ENCODE measurements at places on chromosomes 1 and 21.

DNA sequence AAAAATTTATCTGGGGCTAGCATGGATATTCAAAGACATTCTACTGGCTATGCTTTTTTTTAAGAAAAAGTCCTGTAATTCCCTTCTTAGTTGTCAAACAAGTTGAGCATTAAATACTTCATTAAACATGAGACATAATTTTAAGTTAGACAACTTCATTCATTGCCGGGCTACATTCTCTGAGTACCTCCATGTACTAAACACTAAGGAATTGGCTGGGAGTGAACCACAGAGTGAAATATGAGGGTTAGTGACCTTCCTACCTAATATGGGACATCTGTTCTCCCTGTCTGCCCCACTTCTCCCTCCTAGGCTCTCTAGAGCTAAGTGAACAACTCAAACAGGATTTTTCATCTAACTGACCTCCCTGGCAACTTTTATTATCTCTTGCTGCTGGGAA is 370.4 kb downstream of the VAV3 start:
- DNase-seq, result no peak

DNA sequence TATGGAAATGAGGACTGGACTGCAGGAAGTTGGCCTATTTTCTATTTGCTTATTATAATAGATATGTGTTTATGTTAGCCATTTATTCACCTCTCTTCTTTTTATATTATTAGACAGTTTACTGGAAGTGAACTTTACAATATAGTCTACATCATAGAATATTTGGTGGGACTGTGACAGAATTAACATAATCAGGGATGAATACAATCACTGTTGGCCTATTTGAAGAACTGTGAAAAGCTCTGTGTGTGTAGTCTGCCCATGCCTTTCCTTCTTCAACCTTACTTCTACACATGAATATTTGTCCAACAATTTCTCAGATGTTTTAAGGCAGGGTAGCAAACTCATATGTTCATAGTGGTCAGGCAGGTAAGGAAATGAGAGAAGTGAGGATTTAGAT is 12.4 kb downstream of the MPZ start:
- DNase-seq, result no peak

DNA sequence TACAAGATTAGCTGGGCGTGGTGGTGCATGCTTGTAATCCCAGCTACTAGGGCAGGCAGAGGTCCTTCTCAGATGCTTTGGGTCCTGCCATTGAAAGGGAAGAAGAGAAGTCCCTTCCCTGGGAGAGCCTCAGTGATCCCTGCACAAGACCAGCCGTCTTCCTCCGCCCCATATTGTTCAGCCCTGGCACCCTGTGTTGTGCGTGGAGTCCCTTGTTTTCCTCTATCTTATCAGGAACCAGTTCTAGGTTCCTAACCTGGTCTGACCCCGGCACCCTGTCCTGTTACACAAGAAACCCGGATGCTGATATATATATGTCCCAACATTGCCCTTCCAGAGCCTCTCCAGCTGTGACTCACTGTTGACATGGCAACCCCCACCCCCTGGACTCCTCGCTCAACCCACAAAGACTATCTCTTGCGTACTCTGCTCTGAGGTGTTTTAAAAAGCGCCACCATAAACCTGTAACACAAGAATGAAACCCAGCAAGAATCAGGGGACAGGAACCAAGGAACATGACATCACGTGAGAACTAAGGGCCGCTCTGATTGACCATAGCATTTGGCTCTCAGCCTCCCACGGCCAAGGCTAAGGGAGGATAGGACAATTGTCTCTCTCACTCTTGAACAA is 4.8 kb downstream of the MX2 start:
- no peak for DNase-seq

DNA sequence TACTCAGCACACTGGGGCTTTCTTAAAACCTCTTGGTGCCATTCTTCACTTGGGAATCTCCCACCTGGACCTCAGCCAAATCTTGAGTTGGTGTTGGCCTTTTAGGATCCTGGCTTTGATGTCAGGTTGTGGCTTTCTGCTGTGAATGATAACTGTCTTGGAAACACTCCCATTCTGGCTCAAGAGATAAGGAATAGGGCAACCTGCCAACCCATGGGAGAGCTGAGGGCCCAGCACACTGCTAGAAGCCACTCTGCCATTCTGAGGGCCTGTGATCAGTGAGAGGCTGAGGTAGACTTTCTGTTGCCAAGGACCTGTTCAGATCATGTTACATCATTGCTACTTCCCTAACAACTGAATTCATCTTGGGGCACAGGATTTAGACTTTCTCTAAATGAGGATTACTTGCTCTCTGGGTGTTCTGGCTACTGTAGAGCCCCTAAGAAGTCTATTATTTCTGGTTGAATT is 45.8 kb downstream of the TTC39A start:
- DNase-seq, result no peak

- DNase-seq, result no peak
Measured at GRCh38 chr1:30034627-30035521, 688.5 kb downstream of the MATN1 start.

DNA sequence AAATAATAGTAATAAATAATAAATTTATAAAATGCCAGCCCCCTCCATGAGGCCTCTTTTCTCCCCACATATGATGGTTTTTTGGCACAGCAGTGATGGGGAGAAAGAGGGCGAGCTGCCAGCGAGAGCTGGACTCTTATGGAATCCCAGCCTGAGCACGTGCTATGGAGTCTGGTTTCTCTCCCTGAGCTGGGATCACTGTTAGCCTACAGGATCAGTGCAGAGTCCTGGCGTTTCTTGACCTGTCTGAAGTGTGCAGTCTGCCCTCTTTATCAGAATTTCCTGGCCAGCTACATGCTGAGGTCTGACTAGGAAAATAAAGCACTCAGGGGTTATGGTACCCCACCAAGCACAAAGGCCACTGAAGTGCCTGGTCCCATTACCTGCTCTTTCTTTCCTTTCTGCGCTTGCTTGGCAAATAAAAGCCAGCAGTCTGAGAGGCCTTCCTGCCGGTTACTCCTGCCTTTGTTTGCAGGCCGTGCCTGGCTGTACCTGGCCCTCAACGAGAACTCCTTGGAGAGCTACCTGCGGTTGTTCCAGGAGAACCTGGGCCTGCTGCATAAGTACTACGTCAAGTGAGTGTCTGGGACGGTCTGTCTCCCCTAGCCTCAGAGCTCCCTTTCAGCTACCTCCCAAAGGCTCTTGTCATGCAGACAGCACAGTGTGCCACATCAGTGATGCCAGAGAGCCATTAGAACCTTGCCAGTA is 18.5 kb upstream of the SLC25A34 start:
- DNase-seq, result no peak

DNA sequence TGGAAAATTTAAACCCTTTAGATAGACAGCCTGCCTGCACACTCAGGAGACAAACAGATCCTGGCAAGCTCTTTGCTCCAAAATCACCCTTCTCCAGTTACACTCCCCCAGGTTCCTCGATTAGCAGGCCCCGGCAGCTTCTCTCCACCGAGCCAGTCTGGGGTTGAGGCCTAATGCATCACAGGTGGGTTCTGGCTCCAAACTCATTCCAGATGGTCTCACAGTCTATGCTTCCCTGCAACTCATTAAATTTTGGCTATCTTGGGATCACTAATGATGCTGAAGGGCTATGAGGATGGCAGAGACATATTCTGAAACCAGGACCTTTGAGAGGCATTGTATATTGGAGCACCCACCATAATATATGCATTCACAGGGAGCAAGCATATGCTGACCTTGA is 559.8 kb upstream of the USP24 start:
- DNase-seq, result no peak

GRCh38 chr1:53549287-53549686 is 90.1 kb downstream of the DMRTB1 start:
- no peak for DNase-seq

DNA sequence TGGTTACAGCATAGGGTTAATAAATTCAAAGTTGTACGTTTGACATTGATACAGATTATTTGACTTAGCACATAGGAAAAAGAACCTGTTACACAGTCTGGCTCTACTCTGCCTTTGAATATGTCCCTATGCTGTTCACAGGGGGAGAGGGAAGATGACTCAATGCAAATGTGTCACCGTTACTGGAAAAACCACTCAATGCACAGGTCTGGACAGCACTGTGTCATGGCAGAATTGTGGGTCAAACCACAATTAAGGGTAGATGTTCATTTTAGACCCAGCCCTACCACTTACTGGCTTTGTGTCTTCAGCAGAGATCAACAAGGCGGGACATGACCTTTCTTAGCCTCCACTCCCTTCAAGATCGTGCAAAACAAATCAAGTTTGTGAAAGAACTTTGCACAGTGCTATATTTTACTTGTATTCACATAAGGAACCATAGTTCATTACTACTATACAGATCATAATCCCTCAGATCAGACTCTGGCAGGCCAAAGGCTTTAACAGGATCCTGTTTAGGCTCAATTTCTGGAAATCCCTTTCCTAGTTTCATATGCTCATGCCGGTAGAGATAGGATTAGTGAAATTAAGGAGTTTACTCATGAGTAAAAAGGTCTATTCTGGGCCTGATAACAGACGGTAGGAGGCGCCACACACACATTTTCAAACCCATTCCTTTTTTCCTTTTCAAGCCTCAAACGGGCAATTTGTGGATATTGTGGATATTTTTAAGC is 22.1 kb downstream of the EIF2D start:
- no peak for DNase-seq

GRCh38 chr1:174358344-174358743 is 89.4 kb upstream of the GPR52 start:
- no peak for DNase-seq

DNA sequence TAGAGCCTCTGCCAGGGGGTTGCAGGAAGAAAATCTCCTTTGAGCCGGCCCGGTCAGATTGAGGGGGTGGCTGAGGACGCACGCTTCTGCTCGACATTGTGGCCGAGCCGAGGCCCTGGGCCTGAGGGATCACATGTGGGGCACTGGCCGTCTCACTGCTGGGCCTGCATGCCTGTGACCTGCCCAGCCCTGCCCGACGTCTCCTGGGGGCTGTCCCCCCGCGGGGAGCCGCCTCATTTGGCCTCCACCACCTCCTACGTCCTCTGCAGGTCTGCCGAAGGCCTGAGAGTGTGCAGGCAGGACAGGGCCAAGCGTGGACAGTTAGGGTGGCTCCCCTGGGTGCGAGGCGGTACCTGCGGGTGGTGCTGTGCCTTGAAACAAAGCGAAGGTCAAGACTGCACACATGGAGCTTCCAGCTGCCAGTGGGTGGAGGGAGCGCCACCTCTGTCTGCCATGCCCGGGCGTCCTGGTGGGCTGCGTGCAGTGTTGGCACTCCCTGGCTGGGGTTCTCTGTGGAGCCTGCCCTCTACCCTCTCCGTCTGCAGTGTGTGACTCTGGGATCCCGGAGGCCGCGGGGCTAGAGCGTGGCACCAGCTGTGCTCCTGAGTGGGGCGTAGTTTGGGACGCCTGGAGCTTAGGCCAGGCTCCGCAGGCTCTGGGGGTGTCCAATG is 51.7 kb downstream of the PCNT start:
- DNase-seq, result no peak

DNA sequence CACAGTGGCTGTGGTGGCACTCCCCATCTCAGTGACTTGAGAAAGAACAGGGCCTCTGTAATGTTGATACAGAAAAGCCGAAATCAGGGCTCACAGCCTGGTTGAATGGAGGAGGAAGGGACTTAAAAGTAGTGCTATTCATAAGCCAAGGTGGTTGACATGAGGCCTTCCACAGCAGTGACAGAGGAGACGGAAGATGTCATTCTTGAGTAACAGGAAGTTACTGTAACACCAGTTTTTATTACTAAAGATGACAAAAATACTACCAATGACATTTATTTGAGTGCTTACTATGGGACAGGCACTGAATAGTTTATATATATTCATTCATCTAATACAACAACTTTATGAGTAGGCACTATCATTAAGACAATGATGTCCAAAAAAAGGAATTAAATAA is 52.8 kb upstream of the GNG12 start:
- DNase-seq, result no peak

GRCh38 chr1:25550155-25550506 is 6.7 kb downstream of the LDLRAP1 start:
- DNase-seq, result no peak

DNA sequence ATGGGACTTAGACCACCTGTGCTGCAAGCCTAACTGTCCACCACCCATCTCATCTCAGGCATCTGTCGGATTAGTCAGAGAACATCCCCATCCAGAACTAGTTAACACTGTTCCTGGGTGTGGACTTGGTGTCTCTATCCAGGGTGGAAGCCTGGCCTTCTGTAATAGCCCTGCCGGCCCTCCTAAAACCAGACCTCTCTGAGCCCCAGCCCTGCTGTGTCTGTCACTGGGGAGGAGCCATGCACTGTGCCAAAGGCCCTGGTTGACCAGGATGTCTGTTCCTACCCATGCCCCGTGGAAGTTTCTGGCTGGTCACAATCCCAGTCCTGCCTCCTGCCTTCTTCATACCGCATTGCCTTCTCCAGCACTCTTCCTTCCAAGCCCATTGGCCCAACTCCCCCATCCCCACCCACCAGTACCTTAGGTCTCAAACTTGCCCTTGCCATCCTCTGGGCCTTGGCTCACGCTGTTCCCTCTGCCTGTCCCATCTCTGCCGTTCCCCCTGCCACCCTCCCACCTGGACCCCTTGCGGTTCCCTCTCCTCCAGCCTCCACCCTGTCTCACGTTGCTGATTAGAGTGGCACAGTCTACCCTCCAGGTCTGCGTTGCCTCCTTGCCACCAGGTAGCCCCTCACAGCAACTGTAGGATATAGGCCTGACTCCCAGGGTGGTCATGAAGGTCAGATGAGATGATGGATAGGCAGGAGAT is 105.6 kb downstream of the EPHB2 start:
- DNase-seq, result no peak

Data from iPS DF 6.9 (cell line).